ENCODE measurements at places on chromosomes 12 and 14.

GRCh38 chr12:57223191-57224165 lies 6.0 kb upstream of the SHMT2 start:
- DNase-seq, result no peak

DNA sequence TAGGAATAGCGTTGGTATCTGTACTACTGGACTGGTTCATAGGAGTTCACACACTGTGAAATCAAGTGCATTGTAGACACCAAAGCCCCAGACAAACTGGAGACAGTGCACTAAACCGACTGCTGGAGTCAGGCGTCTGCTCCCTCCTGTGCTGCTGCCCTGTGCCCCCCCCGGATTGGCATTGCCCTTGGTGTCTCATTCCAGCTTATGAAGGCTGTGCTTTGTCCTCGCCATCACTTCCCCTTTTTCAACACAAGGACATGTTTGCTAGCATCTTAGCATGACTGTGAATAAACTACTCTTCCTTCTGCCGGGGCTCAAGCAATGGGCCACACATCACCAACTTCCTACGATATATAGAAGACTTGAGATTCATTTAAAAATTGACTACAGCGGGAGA lies 84.0 kb downstream of the TMCC3 start:
- no peak for DNase-seq

DNA sequence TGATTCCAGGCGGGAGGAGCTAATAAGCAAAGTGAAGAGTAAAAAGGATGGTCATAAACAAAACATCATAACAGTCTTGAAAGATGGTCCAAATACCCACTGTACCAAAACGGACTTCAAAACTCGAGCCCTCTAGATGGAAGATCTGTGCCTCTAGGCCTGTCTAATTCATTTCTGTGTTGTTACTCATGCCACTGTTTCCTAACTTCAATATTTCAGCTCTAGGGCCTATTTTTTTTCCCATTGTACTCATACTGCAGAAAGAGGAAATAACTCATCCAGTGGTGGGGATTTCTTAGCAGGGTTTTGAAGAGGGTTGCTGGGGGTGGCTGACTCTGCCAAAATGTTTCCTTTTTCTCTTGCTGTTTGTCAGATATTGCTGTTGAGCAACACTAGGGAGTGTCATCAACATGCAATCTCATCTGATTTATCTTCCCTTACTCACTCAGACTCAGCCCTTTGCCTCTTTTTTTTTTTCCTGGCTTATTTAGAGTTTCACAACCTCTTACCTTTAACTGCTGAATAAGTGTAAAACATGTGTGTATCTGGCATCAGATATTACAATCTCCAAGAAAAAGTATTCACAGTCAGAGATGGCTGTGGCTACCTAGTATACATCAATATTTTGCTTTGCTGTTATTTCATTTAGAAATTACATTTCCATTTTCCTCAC lies 189.6 kb downstream of the DUSP6 start:
- peak; percentile 100 for DNase-seq

GRCh38 chr12:89236748-89237383 lies 115.4 kb downstream of the DUSP6 start:
- DNase-seq, result peak; percentile 96

- DNase-seq, result no peak
These were observed 6.0 kb downstream of the PHETA1 start for GRCh38 chr12:111362687-111363475.

DNA sequence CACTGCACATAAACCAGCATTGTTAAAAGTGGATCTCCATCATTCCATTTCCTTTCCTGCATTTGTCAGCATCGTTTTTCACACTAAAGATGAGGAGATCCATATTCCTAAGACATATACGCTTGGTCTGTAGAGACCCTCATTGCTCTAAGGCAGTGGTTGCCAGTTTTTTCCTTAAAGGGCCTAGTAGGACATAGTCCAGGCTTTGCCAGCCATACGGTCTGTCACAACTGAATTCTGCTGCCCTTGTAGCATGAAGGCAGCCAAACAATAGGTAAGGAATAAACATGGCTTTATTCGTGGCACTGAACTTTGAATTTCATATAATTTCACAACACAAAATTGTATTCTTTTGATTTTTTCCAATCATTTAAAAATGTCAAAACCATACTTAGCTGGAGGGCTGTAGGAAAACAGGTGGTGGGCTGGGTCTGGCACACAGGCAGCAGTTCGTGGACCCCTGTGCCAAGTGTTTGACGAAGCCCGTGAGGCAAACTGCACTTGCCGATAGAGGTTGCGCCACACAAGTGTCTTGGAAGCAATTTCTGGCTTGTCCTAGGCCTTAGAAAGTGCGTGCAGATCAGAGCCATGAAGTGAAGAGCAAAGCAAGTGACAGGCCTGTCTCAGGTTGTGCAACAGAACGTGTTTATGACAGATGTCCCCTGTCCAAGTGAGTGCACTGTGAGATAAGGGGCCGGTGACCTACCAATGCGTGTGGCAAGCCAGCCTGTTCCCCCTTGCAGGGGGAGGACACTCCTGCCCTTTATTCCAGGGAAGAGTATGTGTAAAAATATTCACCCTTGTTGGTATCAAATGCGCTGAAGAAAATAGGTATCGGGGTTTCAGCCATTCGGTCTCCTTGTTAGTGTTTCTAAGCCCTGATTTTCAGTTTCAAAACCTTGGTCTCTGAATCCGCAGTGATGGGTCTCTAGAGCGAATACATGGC lies 916 bp upstream of the CHPT1 start:
- DNase-seq, result no peak

GRCh38 chr14:71022012-71022869 lies 115.0 kb downstream of the PCNX1 start:
- DNase-seq, result no peak

GRCh38 chr12:30962047-30962446 lies 35.5 kb downstream of the TSPAN11 start:
- no peak for DNase-seq

- DNase-seq, result no peak
These were observed 5.6 kb downstream of the HOXC13 start for GRCh38 chr12:53944209-53944608.

DNA sequence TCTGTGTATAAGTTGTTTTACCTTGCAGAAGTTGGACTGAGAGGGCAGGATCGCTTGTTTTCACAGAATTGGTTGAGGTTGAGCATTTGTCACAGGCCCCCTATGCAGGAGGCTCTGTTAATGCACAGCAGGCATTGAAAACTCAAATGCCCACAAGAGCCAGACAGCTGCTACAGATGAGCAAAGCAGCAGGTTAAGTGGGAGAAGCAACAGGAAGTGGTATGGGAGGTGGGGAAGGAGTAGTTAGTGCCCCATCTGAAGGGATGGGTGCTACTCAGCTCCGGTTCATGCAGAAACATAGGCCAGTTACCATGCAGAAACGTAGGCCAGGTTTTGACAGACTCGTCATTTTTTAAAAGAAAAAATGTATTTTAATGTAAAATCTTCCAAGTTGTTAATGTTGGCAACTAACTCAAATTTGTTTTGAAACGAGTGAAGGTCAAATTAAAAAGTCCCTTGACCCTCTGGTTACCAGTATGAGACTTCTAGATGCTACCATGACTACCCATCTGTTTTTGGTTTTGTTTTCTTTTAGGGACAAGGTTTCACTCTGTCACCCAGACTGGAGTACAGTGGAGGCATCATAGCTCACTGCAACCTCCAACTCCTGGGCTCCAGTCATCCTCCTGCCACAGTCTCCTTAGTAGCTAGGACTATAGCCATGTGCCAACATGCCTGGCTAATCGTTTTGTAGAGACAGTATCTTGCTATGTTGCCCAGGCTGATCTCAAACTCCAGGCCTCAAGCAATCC lies 84.7 kb upstream of the FRMD6 start:
- DNase-seq, result no peak

DNA sequence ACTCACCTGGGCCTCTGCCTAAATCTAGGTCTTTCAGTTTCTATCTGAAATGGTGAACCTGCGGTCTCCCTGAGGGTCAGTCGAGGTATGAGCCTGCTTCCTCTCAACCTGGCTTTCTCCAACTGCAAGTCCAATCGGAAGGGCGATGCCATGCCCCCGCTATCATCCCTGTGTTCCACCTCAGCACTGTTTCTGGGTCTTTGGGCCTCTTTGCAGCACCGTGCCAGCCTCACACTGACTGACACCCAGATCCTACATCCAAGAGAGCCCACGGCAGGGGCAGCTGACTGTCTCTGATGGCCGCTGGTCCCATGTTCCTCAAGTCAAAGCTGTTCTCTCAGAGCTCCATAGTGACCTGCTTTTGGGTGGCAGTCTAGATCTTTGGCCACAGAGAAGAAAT lies 120.7 kb downstream of the PAPOLA start:
- DNase-seq, result no peak

GRCh38 chr14:68841016-68841809 lies 48.3 kb upstream of the ZFP36L1 start:
- no peak for DNase-seq

DNA sequence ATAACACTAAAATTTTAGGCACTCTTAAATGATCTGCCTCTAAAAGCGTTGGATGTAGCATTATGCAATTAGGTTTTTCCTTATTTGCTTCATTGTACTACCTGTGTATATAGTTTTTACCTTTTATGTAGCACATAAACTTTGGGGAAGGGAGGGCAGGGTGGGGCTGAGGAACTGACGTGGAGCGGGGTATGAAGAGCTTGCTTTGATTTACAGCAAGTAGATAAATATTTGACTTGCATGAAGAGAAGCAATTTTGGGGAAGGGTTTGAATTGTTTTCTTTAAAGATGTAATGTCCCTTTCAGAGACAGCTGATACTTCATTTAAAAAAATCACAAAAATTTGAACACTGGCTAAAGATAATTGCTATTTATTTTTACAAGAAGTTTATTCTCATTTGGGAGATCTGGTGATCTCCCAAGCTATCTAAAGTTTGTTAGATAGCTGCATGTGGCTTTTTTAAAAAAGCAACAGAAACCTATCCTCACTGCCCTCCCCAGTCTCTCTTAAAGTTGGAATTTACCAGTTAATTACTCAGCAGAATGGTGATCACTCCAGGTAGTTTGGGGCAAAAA lies 4.1 kb downstream of the CDKN1B start:
- DNase-seq, result peak; percentile 44

DNA sequence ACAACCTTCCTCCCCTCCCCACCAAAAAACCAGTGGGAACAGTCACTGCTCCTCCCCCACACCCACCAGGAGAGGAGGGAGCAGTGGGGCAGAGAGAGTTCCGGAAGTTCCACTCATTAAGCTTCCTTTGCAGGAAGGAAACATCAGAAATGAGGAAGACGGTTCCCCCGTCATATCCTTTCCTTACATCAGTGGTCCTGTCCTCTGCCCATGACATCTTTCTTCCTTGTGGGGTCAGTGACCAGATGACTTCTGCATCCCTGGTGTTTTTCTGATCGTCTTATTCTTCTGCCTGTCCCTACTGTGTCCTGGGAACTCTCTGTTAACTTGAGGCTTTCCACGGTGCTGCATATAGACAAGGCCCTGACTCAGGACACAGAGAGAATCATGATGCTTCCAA lies 40.8 kb upstream of the SPTLC2 start:
- no peak for DNase-seq

DNA sequence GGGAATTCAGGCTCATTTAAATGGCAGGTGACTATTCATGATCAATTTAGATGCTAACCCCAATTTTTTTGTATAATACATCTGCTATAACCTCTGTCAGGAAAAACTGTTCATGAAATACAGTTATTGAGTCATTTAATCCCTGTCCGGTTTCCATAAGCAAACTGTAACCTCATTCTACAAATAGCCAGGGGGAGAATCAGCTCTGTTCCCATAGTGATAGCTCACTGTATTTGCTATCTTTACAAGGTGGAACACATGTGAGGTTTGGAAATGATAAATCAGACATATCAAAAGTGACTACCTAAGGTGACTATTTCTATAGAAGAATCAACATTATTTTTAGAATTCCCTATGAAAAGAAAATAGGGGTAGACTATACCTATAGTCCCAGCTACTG lies 38.6 kb upstream of the VPS33A start:
- DNase-seq, result peak; percentile 26

- DNase-seq, result peak; percentile 66
These were observed 28.6 kb downstream of the SUDS3 start for GRCh38 chr12:118404876-118405521.

DNA sequence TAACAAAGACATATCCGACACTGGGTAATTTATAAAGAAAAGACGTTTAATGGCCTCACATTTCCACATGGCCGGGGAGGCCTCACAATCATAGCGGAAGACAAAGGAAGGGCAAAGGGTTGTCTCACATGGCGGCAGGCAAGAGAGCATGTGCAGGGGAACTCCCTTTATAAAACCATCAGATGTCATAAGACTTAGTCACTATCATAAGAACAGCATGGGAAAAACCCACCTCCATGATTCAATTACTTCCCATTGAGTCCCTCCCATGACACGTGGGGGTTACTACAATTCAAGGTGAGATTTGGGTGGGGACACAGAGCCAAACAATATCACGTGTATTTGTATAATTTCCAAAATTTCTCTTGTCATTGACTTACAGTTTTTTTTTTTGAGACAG lies 5.5 kb upstream of the LMNTD1 start:
- peak; percentile 46 for DNase-seq

GRCh38 chr12:3510597-3510996 lies 19.6 kb downstream of the PRMT8 start:
- no peak for DNase-seq

GRCh38 chr12:79016181-79016580 lies 151.6 kb downstream of the SYT1 start:
- no peak for DNase-seq

DNA sequence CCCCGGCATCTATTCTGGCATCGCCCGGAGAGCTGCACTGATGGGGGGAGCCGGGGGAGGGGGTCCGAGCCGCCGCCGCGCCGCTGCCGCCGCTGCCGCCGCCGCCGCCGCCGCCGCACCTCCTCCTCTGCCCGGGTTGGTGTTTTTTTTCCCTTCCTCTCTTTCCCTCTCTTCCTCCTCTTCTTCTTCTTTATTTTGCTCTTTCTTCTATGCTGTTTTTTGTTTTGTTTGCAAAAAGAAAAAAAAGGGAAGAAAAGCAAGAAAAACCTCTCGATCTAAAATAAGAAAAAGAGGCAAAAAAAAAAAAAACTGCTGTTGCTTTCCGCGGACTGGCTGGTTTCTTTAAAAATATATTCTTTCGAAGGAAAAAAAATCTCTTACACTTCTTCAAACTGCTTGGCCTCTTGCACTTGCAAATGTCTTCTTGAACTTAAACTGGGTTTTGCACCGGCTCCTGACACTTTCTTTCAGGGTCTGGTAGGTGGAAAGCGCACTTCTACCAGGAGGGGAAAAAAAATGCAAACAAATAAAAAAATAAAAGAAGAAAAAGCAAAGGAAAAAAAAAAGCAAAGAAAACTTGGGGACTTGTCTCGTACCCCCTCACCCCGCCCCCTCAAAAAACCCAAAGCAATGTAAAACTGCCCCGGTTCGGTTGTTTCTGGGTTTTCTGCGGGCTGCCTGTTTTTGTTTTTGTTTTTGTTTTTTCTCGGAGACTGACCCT lies 616 bp downstream of the BCL11B start:
- no peak for DNase-seq

- DNase-seq, result no peak
These were observed 69.1 kb downstream of the TMEM260 start for GRCh38 chr14:56648508-56649301.

DNA sequence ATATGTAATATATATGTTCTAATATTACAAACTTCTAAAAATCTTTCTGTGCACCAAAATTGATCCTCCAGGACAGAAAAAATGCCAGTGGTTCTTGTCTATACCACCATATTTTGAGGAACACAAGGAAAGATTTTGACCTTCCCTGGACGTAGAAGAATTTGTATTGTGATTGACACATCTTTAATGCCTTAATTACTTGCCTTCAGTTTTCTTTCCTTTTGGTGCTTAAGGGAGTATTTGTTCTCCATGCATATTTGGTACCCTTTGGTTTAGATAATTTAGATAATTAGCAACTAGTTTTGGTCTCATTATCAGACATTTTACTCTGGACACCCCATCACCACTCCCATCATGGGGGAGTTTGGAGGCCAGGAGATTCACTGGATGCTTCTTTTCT lies 27.6 kb downstream of the TRAF3 start:
- no peak for DNase-seq
